ENCODE measurements at places on chromosomes 12 and 14. TPM values are rescaled to one million over a fixed set of nuclear protein-coding genes. Genes with fewer than 3 reads are reported as not detected.
A peak's percentile ranks its signal among the peaks of the same experiment; 100 is the strongest.

DNA sequence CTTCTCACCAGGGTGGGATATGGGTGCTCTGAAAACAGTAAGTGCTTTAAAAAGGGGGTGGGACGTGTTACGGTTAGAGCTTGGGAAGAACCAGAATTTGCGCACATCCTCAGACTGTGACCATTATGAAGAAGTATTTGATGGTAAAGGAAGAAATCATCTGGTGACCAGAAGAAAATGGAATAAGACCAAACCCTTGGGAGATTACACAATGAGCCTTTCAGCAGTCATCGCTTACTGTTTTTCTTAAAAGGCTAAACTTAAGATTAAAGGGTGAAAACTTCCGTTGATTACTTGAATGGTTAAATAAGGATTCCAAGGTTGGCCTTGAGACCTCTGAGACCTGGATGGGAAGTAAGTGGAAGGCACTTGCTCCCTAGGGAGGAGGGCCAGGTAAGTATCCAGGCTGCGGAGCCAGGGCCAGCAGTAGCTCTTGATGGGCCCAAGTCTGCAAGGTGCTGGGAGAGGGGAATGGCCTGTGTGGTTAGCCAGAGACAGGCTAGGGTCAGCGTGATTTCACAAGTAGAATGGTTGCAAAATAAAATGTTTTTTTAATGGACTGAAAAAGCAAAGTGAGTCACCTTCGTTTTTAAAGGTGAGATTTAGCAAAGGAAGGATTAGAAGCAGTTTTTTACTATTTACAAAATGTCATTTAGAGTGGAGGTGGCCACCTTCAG is 13.0 kb upstream of the ISM2 start:
- peak; percentile 50 for DNase-seq

- DNase-seq: peak; percentile 57
These were observed 129.1 kb upstream of the TMCC3 start for GRCh38 chr12:94779485-94779884.

GRCh38 chr14:30464481-30464880 is 94.5 kb upstream of the G2E3 start:
- no peak for DNase-seq

- DNase-seq: no peak
These were observed 10.0 kb upstream of the NRIP2 start for GRCh38 chr12:2844786-2845185.

DNA sequence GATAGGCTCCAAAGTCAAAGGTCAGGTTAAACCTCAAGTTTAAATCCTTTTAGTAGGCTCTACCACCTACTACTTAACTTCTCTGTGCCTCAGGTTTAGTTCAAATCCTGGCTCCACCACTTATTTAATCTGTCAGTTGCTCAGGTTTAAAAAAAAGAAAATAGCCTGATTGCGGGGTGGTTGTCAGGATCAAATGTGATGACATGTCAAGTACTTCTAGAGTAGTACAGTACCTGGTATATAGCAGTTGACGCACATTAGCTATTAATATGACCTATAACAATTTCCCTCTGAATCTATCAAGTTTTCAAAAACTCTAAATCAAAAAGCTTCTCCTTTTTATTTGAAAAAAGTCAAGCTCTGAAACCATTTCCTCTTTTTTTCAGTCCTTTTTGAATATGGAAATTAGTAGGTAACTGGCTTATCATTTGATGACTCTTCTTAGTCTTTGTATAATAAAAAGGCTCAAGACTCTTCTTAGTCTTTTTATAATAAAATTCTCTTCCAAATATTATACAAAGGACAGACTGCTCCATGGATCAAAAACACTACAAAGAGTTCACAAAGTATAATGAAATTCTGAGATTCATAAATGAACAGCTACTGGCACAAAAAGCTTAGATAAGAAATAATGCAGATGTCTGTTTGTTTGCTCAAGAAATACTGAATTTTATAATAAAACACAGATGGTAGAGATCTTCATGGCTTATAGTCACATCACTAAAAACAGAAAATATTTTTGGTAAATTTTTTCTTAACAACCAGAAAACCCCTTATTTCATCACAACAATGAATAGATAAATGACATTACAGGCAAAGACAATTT is 5.0 kb downstream of the OSBPL8 start:
- no peak for DNase-seq

DNA sequence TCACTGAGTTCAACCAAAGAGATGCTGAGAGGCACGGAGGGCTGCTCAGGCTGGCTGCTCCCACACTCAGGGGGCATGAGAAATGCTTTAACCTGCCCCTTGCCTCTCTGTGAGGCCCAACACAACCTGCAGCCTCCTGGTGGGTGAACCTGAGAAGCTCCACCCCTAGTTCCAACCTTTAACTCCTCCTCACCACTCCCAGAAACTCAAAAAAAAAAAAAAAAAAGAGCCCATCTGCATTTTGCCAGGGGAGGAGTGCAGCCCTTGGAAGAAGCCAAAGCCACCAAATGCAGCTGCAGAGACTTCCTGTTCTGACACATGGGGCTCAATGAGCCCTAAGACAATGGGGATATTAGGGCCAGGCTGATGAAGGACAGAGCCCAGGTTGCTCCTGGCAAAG is 8.9 kb downstream of the KRT4 start:
- no peak for DNase-seq

DNA sequence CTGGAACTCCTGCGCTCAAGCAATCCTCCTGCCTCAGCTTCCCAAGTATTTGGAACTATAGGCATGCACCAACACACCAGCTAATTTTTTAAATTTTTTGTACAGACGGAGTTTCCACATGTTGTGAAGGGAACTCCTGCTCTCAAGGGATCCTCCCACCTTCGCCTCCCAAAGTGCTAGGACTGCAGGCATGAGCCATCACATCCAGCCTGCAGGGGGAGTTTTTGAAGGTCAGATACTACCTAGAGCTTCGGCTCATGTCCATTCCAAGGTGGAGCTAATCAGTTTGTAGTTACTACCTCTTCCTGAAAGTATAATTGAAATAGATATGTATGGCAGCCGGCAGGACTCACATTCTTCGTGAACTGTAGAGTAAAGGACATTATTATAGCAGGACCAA is 3.7 kb upstream of the TAS2R19 start:
- no peak for DNase-seq

DNA sequence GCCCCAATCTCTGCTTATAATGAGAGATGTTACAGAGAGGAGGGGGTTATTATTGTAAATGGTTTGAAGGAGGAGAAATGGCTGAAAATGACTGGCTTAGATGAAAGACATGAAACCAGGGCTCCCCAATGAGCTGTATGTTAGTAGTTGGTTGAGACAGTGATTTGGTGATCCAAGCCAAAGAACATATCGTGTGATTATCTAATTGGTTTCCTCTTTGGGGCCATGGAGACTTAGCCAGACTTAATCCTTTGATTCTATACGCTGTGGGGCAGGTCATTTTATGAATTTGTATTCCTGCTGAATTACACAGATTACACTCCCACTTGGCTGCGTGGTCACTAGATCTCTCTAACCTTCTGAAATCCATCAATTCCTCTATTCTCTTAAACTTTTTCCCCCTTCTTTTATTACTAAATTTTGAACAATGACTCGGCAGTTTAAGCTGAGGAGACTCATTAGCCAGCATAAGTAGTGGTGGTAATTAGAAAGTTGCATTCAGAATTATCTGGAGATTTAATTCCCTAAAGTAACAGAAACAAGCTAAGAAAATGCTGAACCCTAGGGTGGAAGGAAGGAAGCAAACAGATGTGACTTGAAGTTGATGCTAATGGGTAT is 5.3 kb downstream of the TTC8 start:
- DNase-seq: no peak

DNA sequence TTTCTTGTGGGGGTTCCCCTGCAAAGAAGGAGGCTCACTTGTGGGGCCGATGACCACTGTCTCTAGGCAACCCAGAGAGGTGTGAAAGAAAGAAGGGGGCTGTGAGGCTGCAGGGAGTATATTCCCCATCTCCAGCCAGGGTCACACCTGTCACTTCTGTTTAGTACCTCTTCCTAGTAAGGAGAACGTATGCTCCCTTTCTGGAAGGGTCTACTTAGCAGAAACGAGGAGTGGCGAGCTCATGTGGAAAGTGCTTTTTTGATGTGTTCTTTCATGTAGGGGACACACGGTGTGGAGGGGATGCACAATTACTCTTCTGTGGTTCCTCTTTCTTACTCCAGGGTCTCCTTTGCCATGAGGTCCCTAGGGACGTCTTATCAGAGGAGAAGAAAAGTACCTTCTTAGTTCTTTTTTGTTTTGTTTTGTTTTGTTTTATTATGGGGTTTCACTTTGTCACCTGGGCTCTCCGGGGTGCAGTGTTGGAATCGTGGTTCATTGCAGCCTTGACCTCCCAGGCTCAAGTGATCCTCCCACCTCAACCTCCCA is 58.3 kb downstream of the PRKCH start:
- DNase-seq: no peak

GRCh38 chr14:91223028-91223783 is 21.3 kb downstream of the GPR68 start:
- DNase-seq: no peak

DNA sequence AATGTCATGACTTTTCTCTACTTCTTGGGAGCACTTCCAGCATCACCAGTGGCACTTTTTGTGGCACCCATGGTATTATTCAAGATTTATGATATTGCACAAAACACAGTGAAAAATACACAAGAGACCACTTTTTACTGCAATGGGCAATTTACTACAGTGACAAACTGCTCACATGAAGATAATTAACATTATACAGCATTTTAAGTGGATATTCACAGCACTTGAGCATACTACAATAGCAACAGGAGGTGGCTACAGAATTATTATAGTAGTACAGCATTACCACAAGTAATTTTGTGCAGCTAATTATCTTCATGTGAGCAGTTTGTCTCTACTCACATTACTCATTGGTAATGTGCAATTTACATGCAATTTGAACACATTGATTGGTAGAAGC is 18.3 kb downstream of the IL26 start:
- DNase-seq: no peak

DNA sequence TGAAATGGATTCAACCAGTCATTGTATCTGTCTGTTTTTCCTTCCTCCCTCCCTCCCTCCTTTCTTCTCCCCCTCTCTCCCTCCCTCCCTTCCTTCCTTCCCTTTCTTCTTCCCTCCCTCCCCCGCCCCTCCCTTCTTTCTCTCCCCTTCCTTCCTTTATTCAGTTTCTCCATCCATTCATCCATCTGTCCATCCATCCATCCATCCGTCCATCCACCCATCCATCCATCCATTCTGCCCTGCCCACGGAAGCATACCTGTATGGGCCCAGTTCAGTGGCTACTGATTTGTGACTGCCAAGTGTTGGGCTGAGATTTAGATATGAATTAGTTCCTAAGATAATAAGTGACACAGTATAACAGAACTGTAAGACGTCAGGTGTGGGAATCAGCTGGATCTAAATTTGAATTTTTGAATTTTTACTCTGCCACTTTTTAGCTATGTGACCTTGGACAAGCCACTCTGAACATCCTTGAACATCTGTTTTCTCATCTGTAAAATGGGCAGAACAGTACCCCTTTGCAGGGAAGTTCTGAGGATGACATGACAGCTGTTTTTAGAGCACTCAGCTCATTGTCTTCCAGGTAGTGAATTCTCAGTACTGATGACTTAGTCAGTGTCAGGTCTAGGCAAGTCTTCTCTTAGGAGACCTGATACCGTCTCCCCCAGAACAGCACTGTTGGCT is 42.9 kb downstream of the CFAP251 start:
- no peak for DNase-seq

- DNase-seq: no peak
These were observed 31.7 kb downstream of the VCPKMT start for GRCh38 chr14:50084666-50085065.

DNA sequence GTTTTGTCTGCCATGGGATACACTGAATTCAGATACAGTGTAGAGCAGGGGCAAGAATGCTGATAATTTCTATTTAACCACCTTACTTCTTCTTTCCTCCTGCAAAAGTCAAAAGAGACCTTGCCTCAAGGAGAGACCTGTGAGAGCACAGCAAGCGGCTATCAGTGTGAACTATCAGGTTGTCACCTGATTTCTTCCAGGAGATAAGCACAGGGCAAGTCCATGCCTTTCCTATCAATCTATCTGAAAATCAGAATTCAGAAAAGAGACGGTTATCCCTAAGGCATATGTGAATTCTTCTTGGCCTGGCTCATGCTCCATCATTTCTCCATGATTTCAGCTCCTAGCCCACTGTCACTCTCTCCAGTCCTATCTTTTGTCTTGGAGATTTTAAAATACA is 128.9 kb upstream of the CCND2 start:
- no peak for DNase-seq

DNA sequence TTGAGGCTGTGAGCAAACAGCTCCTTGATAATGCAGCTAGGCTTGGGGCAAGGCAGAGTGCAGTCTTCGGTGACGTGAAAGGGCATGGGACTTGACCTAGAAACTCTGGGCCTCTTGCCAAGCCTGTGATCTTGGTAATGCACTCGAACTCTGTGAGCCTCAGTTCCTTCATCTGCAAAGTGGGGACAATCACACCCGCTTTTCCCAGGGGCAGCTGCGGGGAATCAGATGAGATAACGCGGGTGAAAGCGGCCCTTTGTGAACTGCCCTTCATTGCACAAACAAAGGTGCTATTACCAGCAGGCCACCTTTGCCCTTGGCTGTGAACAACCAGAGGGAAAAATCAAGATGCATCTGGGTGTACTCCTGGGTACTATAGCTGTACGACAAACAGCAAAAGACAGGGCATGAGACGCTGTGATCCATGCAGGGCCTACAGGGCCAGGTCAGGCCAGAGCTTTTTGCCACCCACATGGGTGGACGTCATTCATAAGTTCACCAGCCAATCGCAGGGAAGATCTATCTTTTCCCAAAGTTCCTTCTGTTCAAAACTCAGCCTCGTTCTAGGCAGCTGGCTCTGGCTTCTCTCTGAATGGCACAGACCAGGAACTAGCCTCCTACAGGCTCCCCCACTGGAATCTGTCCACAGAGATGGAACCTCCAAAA is 3.2 kb downstream of the MSI1 start:
- no peak for DNase-seq

DNA sequence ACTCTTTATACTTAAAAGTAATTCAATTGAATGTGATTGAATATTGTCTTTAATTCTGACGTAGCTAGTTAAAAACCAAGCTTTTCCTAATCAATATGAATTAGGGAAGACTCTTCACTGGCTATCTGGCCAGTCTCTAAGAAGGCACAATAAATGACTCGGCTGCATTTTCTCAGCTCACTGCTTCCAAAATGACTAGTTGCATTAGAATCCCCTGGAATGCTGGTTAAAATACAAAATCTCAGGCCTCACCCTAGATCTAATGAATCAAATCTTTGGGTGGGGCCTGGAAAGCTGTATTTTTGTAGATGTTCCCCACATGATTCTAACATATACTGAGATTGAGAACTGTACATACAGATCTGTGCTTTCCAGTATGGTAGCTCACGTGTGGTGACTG is 242.1 kb downstream of the CHST11 start:
- no peak for DNase-seq

The LRTM2 gene
- not detected for total RNA-seq

The FAM181A gene
- not detected for total RNA-seq

The CLEC1B gene
- total RNA-seq: not detected

The HSPB8 gene
- 0.23 TPM for total RNA-seq

The ANAPC5 gene
- 85.9 TPM for total RNA-seq

The SMCO3 gene
- not detected for total RNA-seq

The CISTR gene
- total RNA-seq: not detected

Measured in MCF 10A (cell line).